CD4-positive, alpha-beta memory T cell (primary cell): ENCODE measurements at places on chromosomes 7 and 10.

DNA sequence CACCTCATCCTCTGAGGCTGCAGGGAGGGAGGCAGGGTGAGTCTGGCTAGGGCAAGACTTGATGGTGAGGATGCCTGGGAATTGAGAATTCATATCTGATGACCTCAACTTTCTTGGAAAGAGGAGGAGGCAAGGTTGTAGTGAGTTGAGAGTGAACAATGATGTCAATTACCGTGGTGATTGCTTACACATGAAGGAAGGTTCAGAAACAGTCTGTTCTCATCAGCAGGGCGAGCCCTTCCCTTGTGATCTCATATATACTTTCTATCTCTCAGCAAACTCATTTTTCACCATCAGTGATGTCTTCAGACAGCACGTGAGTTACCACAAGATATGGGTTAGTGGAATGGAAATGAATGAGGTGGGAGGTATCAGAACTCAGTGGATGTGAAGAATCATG, 20.1 kb upstream of the COL13A1 start:
- no peak for DNase-seq

- no peak for DNase-seq
These were observed 89.9 kb downstream of the WDFY4 start for GRCh38 chr10:48774416-48775205.

GRCh38 chr10:104197364-104197763, 34.8 kb downstream of the CFAP43 start:
- DNase-seq = no peak

- no peak for DNase-seq
These were observed 32.5 kb downstream of the C10orf105 start for GRCh38 chr10:71687077-71687476.

DNA sequence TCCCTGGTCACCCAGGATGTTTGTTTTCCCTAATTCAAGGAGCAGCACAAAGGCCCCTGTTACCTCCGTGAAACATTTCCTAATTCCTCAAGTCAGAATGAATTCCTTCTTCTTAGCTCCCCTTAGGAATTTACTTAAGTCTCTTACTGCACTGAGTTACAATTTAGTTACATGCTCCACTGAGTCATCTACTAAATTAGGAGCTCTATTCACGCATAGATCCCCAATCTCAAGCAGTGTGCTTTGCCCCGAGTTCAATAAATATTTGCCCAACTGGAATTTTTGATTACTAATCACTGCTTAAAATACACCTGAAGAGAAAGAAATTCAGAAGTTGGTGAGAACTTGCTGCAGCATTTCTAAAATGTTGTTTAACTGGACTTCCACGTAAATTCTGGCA, 329.4 kb upstream of the MYO3A start:
- no peak for DNase-seq

DNA sequence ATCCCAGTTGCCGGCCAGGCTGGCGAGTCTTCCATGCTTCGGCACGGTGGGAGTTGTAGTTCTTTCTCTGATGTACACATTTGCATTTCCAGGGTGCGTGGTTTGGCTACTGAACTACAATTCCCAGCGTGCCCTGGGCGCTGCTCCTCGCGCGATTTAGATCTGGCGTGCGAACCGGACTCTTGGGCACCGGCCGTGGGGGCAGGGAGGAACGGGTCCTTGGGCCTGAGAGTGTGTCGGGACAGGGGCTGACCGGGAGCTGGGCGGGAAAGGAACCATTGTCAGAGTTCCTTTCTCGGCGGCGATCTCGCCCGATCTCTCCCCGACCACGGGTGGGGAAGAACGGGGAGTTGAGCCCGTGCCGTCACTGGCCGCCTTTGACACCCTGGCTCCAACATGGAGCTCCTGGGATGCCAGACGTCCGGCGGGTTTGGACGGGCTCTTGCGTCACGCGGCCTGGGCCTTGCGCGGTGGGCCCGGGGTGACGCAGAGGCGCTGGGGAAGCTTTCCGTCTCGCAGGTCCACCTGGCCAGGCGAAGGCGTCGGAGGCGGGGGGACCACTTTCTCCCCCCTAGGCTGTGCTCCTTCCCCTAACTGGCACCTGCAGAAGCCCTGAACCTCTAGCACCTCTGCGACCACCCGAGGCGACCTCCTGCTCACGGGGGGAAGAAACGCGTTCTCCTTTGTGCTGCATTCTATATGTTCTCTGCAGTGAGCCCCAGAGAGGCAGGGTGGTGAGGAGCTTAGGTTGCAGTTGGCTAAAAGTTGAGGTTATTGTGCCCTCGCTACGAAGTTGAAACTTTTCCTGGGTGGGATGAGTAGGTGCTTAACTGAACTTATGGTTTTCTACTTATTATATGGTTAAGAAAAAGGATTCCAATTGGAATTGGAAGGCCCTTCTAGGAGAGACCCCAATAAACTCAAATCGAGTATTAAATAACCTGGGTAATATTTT, 824 bp downstream of the IFRD1 start:
- DNase-seq = peak; percentile 89

GRCh38 chr10:43252783-43253341, 14.0 kb downstream of the RASGEF1A start:
- no peak for DNase-seq

- no peak for DNase-seq
These were observed 251.2 kb downstream of the ARHGAP12 start for GRCh38 chr10:31677195-31678138.

- no peak for DNase-seq
These were observed 708.9 kb downstream of the POM121L12 start for GRCh38 chr7:53744403-53744760.

- no peak for DNase-seq
These were observed 68.8 kb downstream of the DGKB start for GRCh38 chr7:14833707-14834106.

GRCh38 chr7:157715938-157716280, 379.1 kb downstream of the DNAJB6 start:
- no peak for DNase-seq

GRCh38 chr7:143284591-143285469, at the start of gene TMEM139:
Gene TMEM139 (plus strand): TSS chr7:143284958. CDS start chr7:143285958, 1,000 bp downstream.
- no peak for DNase-seq

DNA sequence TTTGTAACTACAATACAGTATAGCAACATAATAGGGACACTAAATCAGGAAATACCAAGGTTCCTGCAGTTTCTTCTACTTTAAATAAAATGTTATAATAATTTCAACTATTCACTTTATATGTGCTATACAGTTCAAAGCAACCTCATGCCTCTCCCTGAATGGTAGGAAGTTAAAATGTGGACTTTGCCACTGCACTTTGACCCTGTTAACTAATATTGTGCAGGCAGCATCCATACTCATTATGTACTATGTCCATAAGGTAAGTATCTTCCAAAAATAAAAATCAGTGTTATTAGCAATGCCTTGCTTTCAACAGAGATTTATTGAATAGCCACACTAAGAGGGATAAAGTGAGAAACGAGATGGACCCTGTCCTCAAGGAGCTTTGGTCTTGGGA, 4.8 kb downstream of the STEAP4 start:
- no peak for DNase-seq

GRCh38 chr10:108556186-108556585, 1367.1 kb downstream of the XPNPEP1 start:
- DNase-seq = no peak

DNA sequence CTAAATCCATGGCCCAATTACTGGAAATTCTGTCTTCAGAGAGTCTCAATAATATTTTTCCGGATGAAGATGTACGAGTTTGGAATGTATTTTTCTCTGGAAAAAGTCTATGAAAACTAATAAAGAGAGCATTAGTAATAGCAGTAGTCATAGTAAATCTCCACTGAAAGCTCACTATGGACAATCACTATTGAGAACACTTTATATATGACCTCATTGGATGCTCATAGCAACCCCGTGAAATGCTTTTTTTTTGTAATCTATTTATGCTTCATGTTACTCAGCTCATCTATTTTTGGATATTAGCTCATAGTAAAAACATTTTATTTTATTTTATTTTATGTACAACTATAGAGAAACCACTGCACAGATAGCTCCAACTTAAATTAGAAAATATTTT, 94.3 kb upstream of the MYO3A start:
- DNase-seq = no peak

GRCh38 chr10:87030912-87031635, 11.0 kb downstream of the FAM25A start:
- DNase-seq = no peak

DNA sequence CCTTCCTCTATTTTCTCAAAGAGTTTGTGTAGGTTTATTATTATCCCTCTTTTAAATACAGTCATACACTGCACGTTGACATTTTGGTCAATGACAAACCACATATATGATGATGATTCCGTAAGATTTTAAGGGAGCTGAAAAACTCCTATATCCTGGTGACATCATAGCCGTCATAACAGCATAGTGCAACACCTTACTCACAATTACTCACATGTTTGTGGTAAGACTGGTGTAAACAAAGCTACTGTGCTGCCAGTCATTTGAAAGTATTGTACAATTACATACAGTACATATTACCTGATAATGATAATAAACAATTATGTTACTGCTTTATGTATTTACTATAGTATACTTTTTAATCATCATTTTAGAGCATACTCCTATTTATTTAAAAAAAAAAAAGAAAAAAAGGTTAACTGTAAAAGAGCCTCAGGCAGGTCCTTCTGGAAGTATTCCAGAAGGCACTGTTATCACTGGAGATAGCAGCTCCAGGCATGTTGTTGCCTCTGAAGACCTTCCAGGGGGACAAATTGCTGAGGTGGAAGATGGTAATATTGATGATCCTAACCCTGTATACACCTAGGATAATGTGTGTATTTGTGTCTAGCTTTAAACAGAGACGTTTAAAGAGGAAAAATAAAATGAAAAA, 123.3 kb upstream of the CDK1 start:
- DNase-seq = no peak

- no peak for DNase-seq
These were observed 113.7 kb downstream of the CDK14 start for GRCh38 chr7:90709501-90710465.

DNA sequence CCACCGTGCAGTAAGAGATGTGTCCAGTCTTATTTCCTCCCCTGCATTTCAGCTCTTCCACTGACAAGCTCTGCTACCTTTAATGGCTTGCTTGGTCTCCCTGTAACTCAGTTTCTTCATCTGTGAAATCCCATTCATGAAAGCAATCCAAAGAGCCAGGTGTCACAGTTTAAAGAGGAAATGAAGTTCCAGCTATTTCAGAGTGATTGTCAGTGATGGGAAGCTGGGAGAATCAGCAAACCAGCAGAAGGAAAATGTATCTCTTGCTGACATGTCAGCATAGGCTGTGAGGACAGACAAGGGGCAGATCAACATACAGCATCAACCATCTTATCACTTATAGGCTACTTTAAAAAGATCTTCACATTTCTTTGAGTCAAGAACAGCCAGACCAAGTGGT, 445.3 kb downstream of the ADRA2A start:
- no peak for DNase-seq

DNA sequence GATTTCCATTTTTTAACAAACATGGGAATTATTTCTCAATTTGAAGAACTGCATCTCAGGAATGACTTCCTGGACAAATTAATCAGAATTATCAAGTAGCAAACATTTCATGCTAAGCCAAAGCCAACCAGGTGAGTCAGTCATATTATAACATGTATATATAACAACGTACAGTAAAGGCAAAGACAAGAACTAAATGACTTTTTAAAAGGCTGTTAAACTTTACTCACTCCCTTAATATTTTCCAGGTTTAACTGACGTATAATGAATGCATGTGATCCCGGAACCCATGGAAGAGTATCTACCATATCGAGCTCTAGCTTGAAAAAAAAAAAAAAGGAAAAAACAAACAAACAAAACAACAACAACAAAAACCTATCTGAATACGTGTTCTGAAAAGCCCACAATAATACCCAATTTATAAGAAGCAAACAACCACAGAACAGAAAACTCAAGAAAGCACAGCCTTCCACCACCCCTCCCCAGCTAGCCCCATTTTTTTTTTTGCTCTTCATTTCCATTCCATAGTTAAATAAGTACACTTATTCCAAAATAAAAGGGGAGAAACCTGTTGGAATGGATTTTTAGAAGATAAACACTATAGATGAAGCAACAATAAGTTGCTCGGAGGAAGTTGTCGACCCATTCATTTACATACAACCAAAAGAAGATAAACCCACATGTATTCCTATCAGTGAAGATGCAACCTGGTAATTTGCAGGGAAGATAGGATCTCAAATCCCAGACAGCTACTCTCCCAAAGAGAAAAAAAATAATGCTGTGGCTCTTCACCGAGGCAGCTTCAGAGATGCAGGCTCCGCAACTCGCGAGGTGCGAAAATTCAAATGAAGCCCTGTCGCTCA, 537 bp downstream of the NAPEPLD start:
- DNase-seq = no peak

DNA sequence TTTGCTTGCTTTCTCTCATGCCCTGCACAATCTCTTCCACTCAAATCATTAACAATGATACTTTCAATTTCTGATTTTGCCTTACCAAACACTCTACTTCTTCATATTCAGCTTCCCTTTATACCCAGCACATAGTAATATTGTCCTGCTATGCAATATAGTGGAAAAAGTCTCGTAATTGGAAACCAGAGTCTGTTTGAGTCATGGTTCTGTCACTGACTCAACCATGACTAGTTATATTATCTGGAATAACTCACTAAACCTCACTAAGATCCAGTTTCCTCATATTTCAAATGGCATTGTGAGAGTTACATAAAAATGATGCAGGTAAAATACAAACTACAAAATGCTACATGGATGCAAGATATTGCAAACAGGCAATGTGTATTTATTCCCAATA, 98.5 kb upstream of the LRRTM3 start:
- DNase-seq = no peak

DNA sequence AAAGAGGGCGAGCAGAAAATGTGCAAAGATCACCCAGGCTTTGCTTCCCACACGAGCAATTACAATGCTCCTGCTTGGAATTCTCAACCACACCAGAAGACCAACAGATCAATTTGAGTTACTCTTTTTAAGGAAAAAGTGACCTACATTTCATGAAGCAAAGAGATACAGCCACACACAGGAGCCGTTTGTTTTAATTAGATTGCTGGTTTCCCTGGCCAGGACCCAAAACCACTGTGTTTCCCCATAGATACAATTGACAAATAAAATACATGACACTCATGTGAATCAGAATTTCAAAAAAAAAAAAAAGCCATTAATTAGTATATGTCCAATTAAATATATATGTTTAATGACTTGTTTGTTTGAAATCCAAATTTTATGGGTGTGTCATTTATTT, 458.3 kb downstream of the PLXDC2 start:
- DNase-seq = no peak

- DNase-seq = no peak
These were observed 8.4 kb downstream of the TLX1 start for GRCh38 chr10:101139421-101139911.
